IPS DF 6.9 (cell line): ENCODE measurements at places on chromosomes 2 and 18.

GRCh38 chr18:69785466-69785865 is 162.2 kb downstream of the CD226 start:
- no peak for DNase-seq
- no peak overlapping the region for H3K4me3 ChIP-seq
- H3K36me3 ChIP-seq, result no peaks in the 10 kb centered on the region
- H3K27ac ChIP-seq, result no peak overlapping the region

DNA sequence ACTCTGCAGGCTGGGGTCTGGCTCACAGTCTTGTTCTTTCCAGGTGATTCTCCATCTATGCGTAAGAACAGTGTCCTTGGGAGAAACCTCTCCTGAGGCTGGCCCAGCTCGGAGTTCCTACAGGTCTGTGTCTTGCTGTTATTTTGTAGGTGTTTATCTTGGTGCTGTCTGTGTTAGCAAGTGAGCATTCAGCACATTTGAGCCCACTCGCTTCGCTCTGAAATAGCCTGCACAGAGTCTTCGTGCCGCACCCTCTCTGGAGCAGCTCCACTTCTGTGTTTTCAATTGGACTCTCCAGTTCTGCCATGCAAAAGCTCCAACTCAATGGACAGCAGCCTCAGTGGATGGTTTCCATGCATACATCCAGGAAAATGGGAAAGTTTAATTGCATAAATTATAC is 378.2 kb upstream of the ST6GAL2 start:
- H3K4me1 ChIP-seq, result no peaks in the 10 kb centered on the region
- DNase-seq, result no peak
- H3K36me3 ChIP-seq, result no peaks in the 10 kb centered on the region
- no peaks in the 10 kb centered on the region for H3K27me3 ChIP-seq
- no peak overlapping the region for H3K4me3 ChIP-seq

DNA sequence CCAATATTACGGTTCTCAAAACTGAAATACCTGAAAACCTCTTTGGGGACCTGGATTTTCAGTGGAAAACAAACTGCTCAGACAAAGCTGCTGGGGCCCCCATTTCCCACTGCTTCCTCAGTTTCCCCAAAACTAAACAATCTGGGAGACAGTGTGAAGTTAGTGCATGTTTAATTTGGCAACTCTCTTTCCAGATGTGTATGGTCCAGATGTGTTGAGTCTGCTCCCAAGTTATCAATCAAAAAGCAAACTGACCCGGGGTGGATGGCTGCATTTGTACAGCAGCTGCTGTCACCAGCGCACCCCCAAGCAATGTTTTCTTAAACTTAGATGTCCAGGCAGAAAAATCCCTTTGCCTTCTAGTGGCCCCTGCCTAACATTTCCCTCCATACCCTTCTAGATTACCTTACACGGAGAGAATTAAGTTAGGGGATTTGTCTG is 136.9 kb downstream of the COPS8 start:
- H3K27ac ChIP-seq, result no peak overlapping the region
- no peaks in the 10 kb centered on the region for H3K36me3 ChIP-seq
- peaks cover 4% of the 10 kb centered on the region; the same call in 1 of the 2 replicates for H3K4me1 ChIP-seq
- H3K27me3 ChIP-seq, result no peaks in the 10 kb centered on the region
- DNase-seq, result no peak

GRCh38 chr2:106847366-106847765 is 38.6 kb downstream of the ST6GAL2 start:
- no peaks in the 10 kb centered on the region for H3K36me3 ChIP-seq
- no peak overlapping the region for H3K27ac ChIP-seq
- H3K4me1 ChIP-seq, result peaks cover 1% of the 10 kb centered on the region; the same call in 1 of the 2 replicates
- H3K27me3 ChIP-seq, result no peaks in the 10 kb centered on the region
- no peak overlapping the region for H3K4me3 ChIP-seq

DNA sequence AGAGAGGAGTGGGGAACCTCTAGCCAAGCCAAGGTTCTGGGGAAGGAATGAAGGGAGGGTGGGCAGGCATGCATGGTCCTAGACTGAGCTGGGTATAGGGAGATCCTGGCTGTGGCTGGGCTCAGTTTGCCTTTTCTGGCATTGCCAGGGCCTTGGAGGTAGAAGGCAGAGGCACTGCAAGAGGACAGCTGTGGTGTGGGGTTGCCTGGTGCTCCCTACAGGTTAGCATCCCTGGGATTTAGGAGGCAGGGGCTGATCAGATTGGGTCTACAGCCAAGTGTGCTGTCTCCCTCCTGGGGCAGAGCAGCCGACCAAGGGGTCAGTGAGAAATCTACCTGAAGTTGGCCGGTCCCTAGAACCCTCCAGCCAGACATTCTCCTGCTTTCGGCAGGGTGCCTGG is 15.9 kb downstream of the ABCG8 start:
- H3K4me3 ChIP-seq, result no peak overlapping the region
- no peaks in the 10 kb centered on the region for H3K36me3 ChIP-seq
- H3K4me1 ChIP-seq, result no peaks in the 10 kb centered on the region
- no peak overlapping the region for H3K27ac ChIP-seq
- DNase-seq, result no peak
- no peaks in the 10 kb centered on the region for H3K27me3 ChIP-seq

GRCh38 chr2:58497168-58497567 is 256.0 kb upstream of the FANCL start:
- H3K27ac ChIP-seq, result no peak overlapping the region
- peaks cover 7% of the 10 kb centered on the region; the same call in 1 of the 2 replicates for H3K4me1 ChIP-seq
- no peaks in the 10 kb centered on the region for H3K27me3 ChIP-seq
- peak; percentile 75 for DNase-seq
- H3K36me3 ChIP-seq, result no peaks in the 10 kb centered on the region

- no peaks in the 10 kb centered on the region for H3K27me3 ChIP-seq
- H3K4me3 ChIP-seq, result no peak overlapping the region
- H3K4me1 ChIP-seq, result no peaks in the 10 kb centered on the region; the same call in 1 of the 2 replicates
- H3K36me3 ChIP-seq, result no peaks in the 10 kb centered on the region
Observed at GRCh38 chr2:120726245-120726644, 9.4 kb upstream of the GLI2 start.

DNA sequence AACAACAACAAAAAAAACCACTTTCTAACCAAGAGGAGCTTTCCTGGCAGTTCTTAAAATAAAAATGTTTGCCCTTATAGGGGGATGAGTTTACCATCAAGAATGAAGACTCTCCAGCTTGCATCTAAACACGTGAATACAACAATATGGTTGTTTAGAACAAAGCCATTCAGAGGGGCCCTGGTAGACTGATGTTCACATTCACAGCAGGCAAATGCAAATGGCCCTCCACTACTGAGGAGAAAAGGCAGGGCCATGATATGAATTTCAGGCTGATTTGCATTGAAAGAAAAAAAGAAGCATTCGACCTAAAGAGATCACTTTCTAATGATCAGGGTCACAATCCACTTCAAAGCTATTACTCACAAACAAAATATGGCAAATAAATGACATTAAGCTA is 65.3 kb upstream of the OTOS start:
- no peak for DNase-seq
- H3K36me3 ChIP-seq, result no peaks in the 10 kb centered on the region; the same call in 1 of the 2 replicates
- H3K4me1 ChIP-seq, result peaks cover 6% of the 10 kb centered on the region; the same call in 1 of the 2 replicates
- no peak overlapping the region for H3K27ac ChIP-seq
- no peaks in the 10 kb centered on the region for H3K27me3 ChIP-seq

- H3K27me3 ChIP-seq, result no peaks in the 10 kb centered on the region
- no peak overlapping the region for H3K4me3 ChIP-seq
- no peak overlapping the region for H3K27ac ChIP-seq
- no peaks in the 10 kb centered on the region for H3K36me3 ChIP-seq
- no peaks in the 10 kb centered on the region; the same call in 1 of the 2 replicates for H3K4me1 ChIP-seq
Observed at GRCh38 chr2:174493549-174494331, 6.9 kb upstream of the GPR155 start.

- no peak overlapping the region for H3K27ac ChIP-seq
- H3K4me1 ChIP-seq, result no peaks in the 10 kb centered on the region; the same call in 1 of the 2 replicates
- H3K27me3 ChIP-seq, result no peaks in the 10 kb centered on the region
Observed at GRCh38 chr2:186592137-186592875, 2.5 kb downstream of the ITGAV start.

- H3K27me3 ChIP-seq, result no peaks in the 10 kb centered on the region
- H3K27ac ChIP-seq, result no peak overlapping the region
- H3K4me3 ChIP-seq, result no peak overlapping the region
- H3K4me1 ChIP-seq, result peaks cover 3% of the 10 kb centered on the region
- no peaks in the 10 kb centered on the region for H3K36me3 ChIP-seq
Observed at GRCh38 chr2:47266939-47267710, 112.0 kb upstream of the STPG4 start.

- no peaks in the 10 kb centered on the region for H3K4me1 ChIP-seq
- H3K27me3 ChIP-seq, result peaks cover 6% of the 10 kb centered on the region
- no peaks in the 10 kb centered on the region for H3K36me3 ChIP-seq
- no peak for DNase-seq
- no peak overlapping the region for H3K27ac ChIP-seq
- H3K4me3 ChIP-seq, result no peak overlapping the region
Observed at GRCh38 chr2:144389930-144390311, 130.0 kb downstream of the ZEB2 start.

GRCh38 chr2:203451011-203451410 is 84.1 kb downstream of the RAPH1 start:
- no peak overlapping the region for H3K27ac ChIP-seq
- no peak for DNase-seq
- no peaks in the 10 kb centered on the region for H3K4me1 ChIP-seq
- no peaks in the 10 kb centered on the region for H3K36me3 ChIP-seq

DNA sequence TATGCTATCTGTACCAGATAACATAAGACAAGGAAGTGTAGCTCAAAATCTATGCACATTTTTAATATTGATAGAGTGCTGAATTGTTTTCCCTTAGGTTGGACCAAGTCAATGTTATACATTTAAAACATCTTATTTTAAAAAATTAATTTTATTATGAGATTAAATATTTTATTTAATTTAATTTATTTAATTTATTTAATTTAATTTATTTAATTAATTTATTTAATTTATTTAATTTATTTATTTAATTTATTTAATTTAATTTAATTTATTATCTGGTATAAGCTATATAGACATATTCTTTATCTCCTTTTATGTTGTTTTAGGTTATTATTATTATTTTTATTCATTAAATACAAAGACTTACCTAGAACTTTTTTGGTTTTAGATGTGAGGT is 551.7 kb upstream of the LRRTM1 start:
- DNase-seq, result no peak
- H3K27me3 ChIP-seq, result no peaks in the 10 kb centered on the region
- H3K4me3 ChIP-seq, result no peak overlapping the region
- no peaks in the 10 kb centered on the region for H3K4me1 ChIP-seq

DNA sequence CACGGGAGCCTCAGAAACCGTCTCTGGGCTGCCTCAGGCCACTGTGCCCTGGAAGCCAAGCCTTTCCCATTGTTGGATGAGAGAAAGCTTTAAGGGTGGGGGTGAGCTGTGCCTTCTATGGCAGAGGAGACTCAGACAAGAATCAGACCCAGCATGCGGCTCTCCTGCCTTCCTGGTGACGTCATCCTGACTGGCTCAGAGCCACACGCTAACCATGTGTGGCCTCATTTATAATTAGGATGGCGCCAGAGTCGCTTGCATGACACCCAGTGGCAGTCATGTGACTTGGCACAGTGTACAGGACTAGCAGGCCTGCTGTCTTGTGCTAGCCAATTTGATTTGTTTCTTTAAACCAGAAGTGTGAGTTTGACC is 99.1 kb downstream of the SH3BP4 start:
- H3K4me1 ChIP-seq, result no peaks in the 10 kb centered on the region
- no peak overlapping the region for H3K27ac ChIP-seq
- no peak for DNase-seq
- peaks cover 14% of the 10 kb centered on the region for H3K36me3 ChIP-seq
- H3K4me3 ChIP-seq, result no peak overlapping the region
- H3K27me3 ChIP-seq, result no peaks in the 10 kb centered on the region

GRCh38 chr2:132979339-132980093 is 309.5 kb upstream of the LYPD1 start:
- H3K4me1 ChIP-seq, result no peaks in the 10 kb centered on the region
- no peaks in the 10 kb centered on the region for H3K36me3 ChIP-seq
- no peaks in the 10 kb centered on the region for H3K27me3 ChIP-seq
- DNase-seq, result no peak

- H3K27me3 ChIP-seq, result no peaks in the 10 kb centered on the region
- DNase-seq, result no peak
- no peak overlapping the region for H3K27ac ChIP-seq
- H3K4me3 ChIP-seq, result no peak overlapping the region
- no peaks in the 10 kb centered on the region for H3K36me3 ChIP-seq
- H3K4me1 ChIP-seq, result no peaks in the 10 kb centered on the region
Observed at GRCh38 chr18:30406728-30407127, 635.8 kb downstream of the DSC3 start.

- no peaks in the 10 kb centered on the region for H3K36me3 ChIP-seq
- H3K4me1 ChIP-seq, result no peaks in the 10 kb centered on the region
- H3K27me3 ChIP-seq, result no peaks in the 10 kb centered on the region
- no peak overlapping the region for H3K4me3 ChIP-seq
Observed at GRCh38 chr18:21131698-21132227, 20.1 kb upstream of the ROCK1 start.

DNA sequence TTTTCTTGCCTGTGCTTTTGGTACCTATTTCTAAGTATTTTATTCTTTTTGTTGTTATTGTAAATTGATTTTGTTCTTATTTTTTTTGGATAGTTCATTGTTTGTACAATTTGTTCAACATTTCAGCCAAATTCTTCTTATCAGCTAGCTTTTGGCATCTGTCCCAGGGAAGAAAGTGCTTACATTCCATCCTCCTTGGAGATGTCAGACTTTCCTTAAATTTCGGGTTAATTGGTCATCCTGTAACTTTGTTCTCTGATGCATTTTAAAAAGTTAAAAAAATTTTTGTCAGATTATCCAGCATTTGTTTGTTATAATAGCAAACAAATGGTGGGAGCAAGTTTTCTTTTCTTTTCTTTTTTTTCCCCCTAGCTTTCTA is 60.3 kb downstream of the PTH2R start:
- H3K27ac ChIP-seq, result no peak overlapping the region
- peaks cover 3% of the 10 kb centered on the region for H3K27me3 ChIP-seq
- DNase-seq, result no peak
- no peak overlapping the region for H3K4me3 ChIP-seq
- H3K4me1 ChIP-seq, result no peaks in the 10 kb centered on the region

- H3K36me3 ChIP-seq, result no peaks in the 10 kb centered on the region
Observed at GRCh38 chr2:53422979-53423378, 344.6 kb upstream of the CHAC2 start.

DNA sequence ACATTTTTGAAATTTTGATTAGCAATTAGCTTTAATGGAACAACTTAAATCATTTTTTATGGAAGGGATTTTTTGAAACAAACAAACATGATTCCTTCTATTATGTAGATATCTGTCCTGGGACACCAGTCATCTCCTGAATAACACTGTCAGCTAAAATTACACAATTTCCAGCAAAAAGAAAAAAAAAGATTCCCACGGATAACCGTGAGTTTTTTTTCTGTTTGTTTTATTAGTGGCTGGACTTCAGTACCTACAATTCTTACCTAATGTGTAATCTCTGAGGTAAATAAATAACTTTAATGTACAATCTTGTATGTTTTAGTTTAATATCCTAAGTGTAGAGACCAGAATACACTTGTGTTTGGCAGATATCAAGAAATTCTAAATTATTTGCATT is 126.6 kb upstream of the KYNU start:
- H3K27ac ChIP-seq, result no peak overlapping the region
- DNase-seq, result no peak
- H3K36me3 ChIP-seq, result no peaks in the 10 kb centered on the region
- H3K4me3 ChIP-seq, result no peak overlapping the region
- H3K27me3 ChIP-seq, result no peaks in the 10 kb centered on the region
